ENCODE measurements at places on chromosomes 6 and 20. TPM values are rescaled to one million over a fixed set of nuclear protein-coding genes. Genes with fewer than 3 reads are reported as not detected.

PDE7B gene
- 1.6 TPM for total RNA-seq

PFDN4 gene
- 155 TPM for total RNA-seq

OOEP gene
- not detected for total RNA-seq

THBS2 gene
- total RNA-seq: 2.2 TPM

COL9A3 gene
- total RNA-seq: 835 TPM

C6orf15 gene
- total RNA-seq: not detected

POLR3F gene
- 18.5 TPM for total RNA-seq

TFAP2C gene
- 72.8 TPM for total RNA-seq
